ENCODE measurements at places on chromosomes 13 and 19.
A peak's percentile ranks its signal among the peaks of the same experiment; 100 is the strongest.

GRCh38 chr19:858868-859843 lies at the start of gene CFD:
TSS of gene CFD (plus strand) at chr19:859664. CDS start at chr19:859690, 26 bp downstream.
- no peak for DNase-seq

GRCh38 chr19:39203372-39204341 lies at the start of gene SYCN:
TSS of gene SYCN (minus strand) at chr19:39204263. CDS start at chr19:39204254, 9 bp downstream.
- DNase-seq = no peak

DNA sequence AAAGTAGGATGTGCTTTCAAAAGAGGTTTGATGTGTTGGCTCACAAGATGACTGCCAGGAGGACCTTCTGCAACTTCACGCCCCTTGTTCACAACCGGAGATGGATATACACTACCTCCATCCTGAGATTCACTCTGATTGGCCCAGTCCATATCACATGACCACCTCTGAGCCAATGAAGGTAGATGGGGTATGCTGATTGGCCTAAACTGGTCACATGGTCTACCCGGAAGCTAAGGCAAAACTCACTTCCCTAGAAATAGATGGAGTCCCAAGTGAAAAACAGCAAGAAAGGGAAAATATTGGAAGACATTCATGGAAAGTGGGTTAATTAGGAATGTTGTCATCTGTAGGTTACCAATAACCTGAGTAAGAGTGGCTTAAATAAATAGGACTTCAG lies 119.7 kb upstream of the MRI1 start:
- no peak for DNase-seq

DNA sequence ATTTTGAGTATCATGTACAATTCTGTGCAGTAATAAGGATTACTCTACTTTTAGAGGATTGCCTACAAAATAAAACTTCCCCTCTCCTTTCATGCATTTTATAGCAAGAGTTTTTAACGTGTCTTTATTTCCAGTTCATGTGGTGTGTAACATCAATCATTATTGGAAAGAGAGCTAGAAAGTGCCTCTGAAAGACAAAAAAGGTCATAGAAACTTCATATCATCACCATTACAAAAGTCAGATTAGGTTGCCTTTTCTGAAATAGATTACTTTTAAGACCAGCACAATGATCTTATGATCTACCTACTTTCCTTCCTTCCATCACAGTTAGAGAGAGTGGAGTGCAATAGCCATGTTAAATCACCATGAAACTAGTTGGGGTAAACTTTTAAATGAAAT lies 12.6 kb downstream of the DACH1 start:
- DNase-seq = no peak

DNA sequence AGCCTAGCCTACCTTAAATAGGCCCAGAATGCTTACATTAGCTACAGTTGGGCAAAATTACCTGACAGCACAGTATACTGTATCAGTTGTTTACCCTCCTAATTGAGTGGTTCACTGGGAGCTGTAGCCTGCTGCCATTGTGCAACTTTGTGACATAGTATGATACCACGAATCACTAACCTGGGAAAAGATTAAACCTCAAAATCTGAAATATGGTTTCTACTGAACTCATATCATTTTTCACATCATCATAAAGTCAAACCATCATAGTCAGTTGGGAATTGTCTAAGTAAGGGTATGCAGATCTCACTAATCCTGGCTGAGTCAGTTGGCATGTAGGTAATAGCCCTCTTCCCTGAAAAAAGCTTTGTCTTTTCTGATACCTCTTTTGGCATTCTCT lies 9.2 kb downstream of the PAN3 start:
- DNase-seq = no peak

DNA sequence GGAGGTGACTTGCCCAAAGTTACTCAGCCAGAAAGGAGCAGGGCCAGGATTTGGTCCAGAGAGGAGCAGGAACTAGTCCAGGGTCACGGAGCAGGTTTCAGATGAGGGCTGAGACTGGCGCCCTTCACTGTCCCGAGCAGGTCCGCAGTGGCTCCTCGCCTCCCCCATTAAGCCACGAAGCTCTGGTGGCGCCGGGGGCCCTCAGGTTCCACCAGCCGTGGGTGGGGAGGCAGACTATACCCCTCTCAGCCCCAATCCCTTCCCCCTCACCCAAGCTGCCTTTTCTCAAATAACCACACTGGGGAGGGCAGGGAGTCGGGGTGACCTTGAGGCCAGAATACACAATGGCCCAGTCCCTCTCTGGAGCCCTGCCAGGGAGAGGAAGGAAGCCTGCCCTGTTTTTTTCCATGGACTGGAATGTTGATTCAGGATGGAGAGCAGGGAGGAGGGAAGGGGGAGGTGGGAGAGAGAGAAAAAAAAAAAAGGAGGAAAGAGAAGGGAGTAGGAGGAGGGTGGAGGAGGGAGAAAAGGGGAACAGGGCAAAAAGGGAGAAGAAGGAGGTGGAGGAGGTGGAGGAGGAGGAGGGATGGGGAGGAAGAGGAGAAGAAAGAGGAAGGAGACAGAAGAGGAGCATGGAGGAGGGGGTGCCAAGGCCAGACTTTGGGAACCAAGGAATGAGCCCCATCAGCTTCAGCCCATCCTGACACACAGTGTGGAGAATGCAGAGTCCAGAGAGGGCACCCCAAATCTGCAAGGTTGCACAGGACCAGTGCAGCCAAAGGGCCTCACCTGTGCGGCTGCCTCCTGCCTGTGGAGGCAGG lies 19.7 kb downstream of the CEACAM16 start:
- DNase-seq = no peak

- DNase-seq = no peak
These were observed 653.0 kb upstream of the GPC6 start for GRCh38 chr13:92573467-92574057.

GRCh38 chr19:4870025-4870700 lies 2.7 kb upstream of the PLIN3 start:
- DNase-seq = no peak

DNA sequence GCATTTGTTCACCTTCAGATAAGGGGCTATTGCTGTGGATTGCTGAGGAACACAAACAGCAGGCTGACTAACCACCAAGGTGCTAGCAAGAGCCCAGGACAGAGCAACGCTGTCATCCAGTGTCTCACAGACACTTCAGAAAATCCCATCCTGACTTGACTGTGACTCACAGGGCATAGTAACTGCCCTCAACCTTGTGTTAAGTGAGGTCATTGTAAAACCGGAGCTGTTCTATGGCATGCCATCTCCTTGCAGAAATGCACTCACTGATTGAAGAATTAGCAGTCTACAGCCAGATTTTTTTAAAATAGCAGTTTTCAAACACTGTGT lies 51.1 kb downstream of the TNFRSF19 start:
- DNase-seq = no peak

- DNase-seq = no peak
These were observed 85.2 kb upstream of the SPATA13 start for GRCh38 chr13:24075137-24075975.

DNA sequence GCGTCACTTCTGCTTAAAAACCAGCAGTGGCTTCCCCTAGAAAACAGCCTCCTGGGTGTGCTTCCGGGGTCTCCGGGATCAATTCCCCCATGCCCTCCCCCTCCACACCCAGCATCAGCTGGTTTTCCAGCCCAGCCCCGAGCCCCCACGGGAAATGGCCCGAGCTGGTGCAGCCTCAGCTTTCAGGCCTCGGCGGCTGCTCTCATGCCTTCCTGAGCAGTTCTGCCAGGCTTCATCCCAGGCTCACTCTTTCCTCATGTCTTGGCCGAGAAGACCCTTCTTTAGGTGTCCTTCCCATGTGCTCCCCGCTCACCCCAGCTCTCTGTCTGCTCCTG lies 103.1 kb upstream of the RNF113B start:
- DNase-seq = no peak

GRCh38 chr13:113419531-113420193 lies 33.6 kb downstream of the ADPRHL1 start:
- DNase-seq = no peak

DNA sequence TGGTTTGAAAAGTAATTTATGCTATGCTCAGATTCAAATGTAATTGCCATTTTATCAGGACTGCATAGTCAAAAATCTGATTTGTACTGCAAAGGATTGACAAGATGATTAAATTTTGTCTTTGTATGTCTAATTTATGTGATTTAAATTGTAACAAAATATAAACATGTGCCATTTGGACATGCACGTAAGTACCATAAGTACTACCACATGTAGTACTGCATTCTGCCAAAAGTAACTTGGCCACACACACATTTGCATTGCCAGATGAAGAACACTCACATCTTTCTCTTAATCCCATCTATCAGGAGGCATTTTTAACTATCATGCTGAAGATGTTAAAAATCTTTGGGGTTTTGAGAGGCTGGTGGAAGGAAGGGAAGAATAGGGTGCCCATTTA lies 133.3 kb downstream of the KLF12 start:
- DNase-seq = no peak

GRCh38 chr13:43405457-43405856 lies 381.3 kb downstream of the ENOX1 start:
- DNase-seq = no peak

GRCh38 chr19:35973487-35973886 lies 21.5 kb upstream of the SDHAF1 start:
- DNase-seq = no peak

DNA sequence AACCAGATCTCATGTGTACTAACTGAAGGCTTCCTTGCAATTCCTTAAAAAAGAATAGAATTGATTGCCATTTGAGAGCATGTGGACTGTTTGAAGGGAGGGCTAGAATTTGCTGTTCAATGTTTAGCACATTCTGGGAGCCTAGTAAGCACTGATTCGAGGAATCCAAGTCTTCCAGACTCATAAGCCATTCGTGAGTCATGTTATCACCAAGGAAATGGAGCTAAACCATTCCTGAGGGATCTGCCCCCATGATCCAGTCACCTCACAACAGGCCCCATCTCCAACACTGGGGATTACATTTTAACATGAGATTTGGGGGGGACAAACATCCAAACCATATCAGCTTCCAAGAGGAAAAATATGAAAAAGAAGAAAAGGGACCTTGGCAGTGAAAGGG lies 276.4 kb downstream of the KCNRG start:
- DNase-seq = no peak

DNA sequence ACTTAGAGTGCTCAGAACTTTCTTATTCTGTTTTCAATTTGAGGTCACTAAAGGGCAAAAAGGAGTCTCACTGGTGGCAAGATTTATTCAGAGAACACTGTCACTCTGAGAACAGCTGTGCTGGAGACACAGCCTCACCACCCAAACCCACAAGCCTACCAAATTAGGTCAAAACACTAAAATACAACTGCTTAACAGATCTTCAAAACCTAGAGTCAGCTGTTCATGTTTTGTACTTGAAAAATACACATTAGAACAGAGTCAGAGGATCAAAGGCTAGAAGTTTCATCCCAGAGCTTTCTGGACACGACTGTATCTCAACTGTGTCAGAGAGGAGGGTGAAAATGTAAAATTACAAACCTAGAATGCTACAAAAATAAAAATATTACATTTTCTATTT lies 89.3 kb downstream of the MIPEP start:
- peak; percentile 19 for DNase-seq

DNA sequence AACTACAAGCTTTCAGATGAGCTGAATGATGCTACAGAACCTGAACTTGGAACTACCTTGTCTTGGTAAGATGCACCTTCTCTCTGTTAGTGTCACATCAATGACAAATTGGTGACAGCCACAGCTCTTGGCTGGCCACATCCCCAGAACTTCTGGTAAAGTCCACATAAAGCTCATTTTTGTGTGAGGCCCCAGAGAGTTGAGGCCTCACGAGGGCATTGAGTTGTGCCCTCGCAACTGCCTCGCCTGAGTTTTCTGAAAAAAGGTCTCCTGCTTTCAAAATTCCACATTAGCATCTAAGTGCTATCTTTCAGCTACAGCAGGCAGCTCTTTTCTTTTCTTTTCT lies 42.6 kb downstream of the MRPL57 start:
- no peak for DNase-seq

DNA sequence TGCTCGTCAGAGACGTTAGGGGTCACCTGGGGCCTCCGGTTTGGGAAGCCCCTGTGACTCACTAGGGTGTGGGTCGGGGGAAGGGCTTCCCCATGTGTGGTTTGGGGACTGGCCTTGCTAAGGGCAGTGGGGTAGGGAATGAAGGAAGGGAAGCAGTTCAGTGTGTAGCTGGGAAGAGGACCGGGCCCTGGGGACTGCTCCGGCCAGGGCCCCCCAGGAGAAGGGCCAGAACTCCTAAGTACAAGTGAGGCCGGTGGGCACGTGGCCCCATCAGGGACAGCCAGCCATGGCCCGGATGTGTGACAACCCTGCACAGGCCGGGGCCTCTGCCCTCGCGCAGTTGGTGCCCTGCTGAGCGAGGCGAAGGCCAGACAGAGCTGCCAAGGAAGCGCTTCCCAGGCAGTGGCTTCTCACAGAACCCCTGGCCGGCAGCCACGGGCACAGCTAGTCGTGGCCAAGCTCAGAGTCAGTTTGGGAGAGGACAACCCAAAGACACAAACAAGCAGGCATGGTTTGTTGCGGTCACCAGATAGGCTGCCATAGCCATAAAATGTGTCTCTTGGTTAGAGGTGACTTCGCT lies 25.7 kb downstream of the TEX29 start:
- DNase-seq = no peak

DNA sequence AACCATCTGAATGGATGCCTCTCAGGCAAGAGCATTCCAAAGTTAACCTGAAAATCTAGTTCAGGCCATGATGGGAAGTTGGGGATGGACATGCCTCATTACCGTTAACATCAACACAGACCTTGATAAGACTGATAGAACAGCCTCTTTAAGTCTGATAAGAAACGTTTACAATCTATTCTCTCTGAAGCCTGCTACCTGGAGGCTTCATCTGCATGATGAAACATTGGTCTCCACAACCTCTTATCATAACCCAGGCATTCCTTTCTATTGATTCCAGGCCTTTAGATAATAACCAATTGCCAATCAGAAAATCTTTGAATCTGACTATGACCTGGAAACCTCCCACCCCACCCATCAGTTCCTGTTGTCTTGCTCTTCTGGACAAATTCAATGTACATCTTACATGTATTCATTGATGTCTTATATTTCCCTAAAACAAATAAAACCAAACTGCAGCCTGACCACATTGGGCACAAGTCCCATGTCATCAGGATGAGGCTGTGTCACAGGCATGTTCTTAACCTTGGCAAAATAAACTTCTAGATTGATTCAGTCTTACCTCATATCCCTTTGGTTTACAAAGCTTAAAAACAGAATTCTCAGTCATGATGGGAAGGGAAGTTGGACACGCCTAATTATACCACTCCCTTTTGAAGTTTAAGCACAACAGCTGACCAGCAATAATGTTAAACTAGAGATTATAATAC lies 843.8 kb upstream of the SPRY2 start:
- no peak for DNase-seq

- no peak for DNase-seq
These were observed 57.6 kb upstream of the URI1 start for GRCh38 chr19:29884466-29884865.
